ENCODE measurements at places on chromosomes 13 and 19.

GRCh38 chr13:62629618-62630017 lies 1214.0 kb upstream of the PCDH20 start:
- no peak for DNase-seq

DNA sequence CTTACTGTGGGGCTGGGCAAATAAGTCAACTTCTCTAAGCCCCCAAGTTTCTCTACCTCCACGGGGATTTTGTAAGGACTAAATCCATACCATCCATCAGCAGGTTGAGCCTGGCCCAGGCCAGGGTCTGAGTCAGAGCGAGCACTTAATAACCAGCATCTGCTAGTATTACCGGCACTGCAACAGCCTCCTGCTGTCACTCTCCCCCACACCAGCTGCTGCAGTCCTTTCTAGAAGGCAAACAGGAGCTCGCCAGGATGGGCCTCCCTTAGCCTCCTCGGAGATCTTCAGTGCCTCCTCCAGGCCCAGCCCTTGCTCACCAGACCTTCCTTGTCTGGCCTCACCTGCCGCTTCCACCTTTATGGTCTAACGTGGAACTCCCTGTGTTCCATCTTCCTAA lies 3.2 kb downstream of the NAPA start:
- no peak for DNase-seq

DNA sequence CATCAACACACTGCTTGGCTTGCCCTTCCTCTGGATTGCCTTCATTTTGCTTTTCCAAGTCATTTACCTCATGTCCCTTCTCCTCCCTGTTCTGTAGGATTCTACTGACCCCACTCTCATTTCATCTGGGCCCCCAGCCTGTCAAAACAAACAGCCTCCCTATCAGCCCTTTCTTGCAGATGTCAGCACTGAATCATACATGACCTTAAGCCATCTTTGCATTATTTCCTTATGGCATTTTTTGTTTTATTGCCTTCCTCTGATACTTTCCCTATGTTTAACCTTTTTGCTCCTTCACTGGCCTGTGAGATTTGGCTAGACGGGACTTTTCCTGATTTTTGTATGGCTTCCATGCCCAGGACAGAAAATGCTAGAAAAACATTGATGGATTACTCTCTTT lies 8.7 kb downstream of the LRCH1 start:
- no peak for DNase-seq

- DNase-seq: no peak
Measured at GRCh38 chr19:1863328-1863637, at the start of gene KLF16. KLF16 (minus strand) TSS chr19:1863579; CDS start chr19:1863497, 82 bp downstream.

GRCh38 chr19:38705197-38706019 lies 38.9 kb downstream of the CAPN12 start:
- no peak for DNase-seq
